ENCODE measurements at places on chromosomes 6 and 20. TPM values are rescaled to one million over a fixed set of nuclear protein-coding genes. Genes with fewer than 3 reads are reported as not detected.

DNA sequence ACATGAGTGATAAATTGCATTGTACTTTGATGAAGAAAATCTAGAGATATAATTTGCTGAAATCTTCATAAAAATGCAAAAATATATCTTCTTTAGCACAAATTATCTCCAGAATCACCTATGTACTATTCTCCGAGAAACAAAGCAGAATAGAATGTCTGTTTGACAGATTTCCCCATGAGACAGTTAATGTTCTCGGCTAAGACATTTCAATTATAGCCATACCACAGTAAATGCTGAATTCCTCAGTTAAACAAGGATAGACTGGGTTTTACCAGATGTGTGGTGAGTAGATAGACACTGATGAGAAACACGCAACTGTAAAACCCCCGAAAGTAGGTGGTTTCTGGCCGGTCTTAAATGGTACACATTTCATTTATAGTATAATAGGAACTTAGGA is 69.8 kb downstream of the SNAP25 start:
- H3K27me3 ChIP-seq: no peaks in the 10 kb centered on the region
- H3K4me1 ChIP-seq: no peaks in the 10 kb centered on the region
- no peak for DNase-seq
- H3K27ac ChIP-seq: no peak overlapping the region
- H3K4me3 ChIP-seq: no peak overlapping the region
- H3K36me3 ChIP-seq: no peaks in the 10 kb centered on the region

The RPS21 gene
- total RNA-seq: 1,506 TPM

DNA sequence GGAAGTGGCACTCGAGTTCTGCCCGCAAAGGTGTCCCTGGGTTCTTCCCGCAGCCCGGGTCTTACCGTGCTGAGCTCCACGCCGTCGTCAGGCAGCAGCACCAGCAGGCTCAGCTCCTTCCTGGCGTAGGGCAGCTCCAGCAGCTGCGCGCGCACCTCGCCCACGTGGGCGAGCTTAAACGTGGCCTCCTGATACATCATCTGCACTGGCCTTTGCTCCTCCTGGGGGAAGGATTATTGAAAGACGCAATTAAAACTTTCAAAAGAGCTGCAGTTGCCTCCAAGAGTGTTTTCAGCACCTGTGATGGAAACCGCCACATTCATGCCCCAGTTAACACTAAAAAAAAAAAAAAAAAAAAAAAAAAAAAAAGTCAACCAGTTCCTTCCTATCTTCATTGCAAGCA is 11.3 kb downstream of the SERPINB9 start:
- H3K4me1 ChIP-seq: no peaks in the 10 kb centered on the region
- H3K27me3 ChIP-seq: no peaks in the 10 kb centered on the region

DNA sequence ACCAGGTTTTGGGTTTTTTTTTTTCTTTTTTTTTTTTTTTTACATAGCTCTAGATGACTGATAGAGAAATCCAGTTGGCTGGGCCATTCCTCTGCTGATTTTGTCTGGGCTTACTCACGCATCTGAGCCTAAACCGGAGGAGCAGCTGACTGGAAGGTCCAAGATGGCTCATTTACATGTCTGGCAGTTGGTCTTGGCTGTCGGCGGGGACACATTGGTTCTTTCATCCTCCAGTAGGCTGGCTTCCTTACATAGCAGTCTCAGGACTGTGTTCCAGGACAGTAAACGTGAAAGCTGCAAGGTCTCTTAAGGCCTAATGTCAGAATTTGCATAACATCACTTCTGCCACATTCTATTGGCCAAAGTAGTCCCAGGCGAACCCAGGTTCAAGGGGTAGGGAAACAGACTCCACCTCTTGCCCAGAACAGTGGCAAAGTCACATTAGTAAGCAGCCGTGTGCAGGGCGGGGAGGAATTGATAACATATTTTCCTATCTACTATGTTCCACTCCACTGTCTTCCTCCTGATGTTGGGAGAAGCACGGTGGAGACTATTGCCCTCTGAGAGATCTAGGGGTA is 87.0 kb downstream of the CDH22 start:
- H3K27ac ChIP-seq: no peak overlapping the region
- H3K36me3 ChIP-seq: no peaks in the 10 kb centered on the region
- H3K4me1 ChIP-seq: peaks cover 6% of the 10 kb centered on the region
- H3K4me3 ChIP-seq: no peak overlapping the region
- no peak for DNase-seq
- H3K27me3 ChIP-seq: no peaks in the 10 kb centered on the region

DNA sequence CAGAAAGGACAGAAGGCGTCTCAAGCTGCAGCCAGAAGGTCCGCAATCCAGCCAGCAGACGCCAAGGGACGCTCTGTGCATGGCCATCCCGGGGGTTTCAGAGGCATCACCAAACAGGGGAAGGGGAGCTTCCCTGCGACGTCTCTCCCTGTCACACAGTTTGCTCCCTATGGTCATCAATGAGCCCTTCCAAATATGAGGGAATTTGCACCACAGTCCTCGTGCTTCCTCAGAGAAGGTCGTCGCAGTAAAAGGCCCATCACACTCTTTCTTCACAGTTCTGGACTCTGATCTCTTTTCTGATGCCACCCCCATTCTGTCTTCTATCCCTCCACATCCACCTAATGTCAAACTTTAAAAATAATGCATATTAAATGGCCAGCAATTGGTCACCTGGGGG is 10.2 kb upstream of the FOXC1 start:
- no peaks in the 10 kb centered on the region for H3K36me3 ChIP-seq
- no peak for DNase-seq
- no peaks in the 10 kb centered on the region for H3K4me1 ChIP-seq
- no peaks in the 10 kb centered on the region for H3K27me3 ChIP-seq

GRCh38 chr20:8473459-8473858 is 341.4 kb downstream of the PLCB1 start:
- H3K4me3 ChIP-seq: no peak overlapping the region
- DNase-seq: no peak
- H3K4me1 ChIP-seq: no peaks in the 10 kb centered on the region
- no peaks in the 10 kb centered on the region for H3K27me3 ChIP-seq
- no peak overlapping the region for H3K27ac ChIP-seq

The RAB23 gene
- 20.4 TPM for total RNA-seq

GRCh38 chr20:43900121-43900466 is 14.6 kb upstream of the TOX2 start:
- H3K27ac ChIP-seq: no peak overlapping the region
- no peaks in the 10 kb centered on the region for H3K36me3 ChIP-seq
- no peaks in the 10 kb centered on the region for H3K4me1 ChIP-seq
- DNase-seq: no peak
- no peak overlapping the region for H3K4me3 ChIP-seq

GRCh38 chr6:167689278-167689677 is 137.4 kb upstream of the AFDN start:
- no peaks in the 10 kb centered on the region for H3K4me1 ChIP-seq
- no peak for DNase-seq
- no peaks in the 10 kb centered on the region for H3K27me3 ChIP-seq
- no peak overlapping the region for H3K4me3 ChIP-seq

DNA sequence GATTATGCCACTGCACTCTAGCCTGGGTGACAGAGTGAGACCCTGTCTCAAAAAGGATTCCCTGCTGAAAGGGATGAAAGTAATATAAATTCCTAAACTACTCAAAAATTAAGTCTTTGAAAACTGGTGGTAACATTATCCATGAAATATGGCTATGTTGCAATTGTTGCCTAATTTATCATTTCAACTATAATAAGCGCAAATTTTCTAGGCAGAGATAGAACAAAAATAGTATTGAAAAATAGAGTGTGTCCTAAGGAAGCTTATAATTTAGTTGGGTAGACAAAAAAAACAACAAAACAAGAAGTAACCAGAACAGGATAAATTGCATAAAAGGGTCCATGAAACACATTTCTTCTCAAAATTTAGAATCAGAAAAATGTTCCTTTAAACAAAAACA is 68.0 kb downstream of the FKBP5 start:
- DNase-seq: no peak
- no peaks in the 10 kb centered on the region for H3K27me3 ChIP-seq
- no peak overlapping the region for H3K4me3 ChIP-seq
- peaks cover 19% of the 10 kb centered on the region for H3K36me3 ChIP-seq
